Stromal cell of bone marrow (primary cell): ENCODE measurements at places on chromosomes 6 and 20.

GRCh38 chr20:45010399-45010828 is 44.1 kb downstream of the STK4 start:
- DNase-seq: no peak

DNA sequence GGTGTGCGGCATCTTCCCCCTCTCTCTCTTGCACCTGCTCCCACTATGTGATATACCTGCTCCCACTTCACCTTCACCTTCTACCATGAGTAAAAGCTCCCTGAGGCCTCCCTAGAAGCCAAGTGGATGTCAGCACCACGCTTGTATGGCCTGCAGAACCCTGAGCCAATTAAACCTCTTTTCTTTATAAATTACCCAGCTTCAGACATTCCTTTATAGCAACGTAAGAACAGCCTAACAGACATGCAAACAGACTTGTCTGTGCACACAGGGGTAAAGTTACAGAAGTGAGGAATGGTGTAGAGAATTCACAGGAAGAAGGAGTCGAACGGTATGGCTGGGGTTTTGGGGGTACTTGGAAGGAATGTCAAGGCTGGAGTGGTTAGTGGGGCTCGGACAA is 14.8 kb upstream of the TGM2 start:
- DNase-seq: no peak

- DNase-seq: no peak
These were observed 2.0 kb upstream of the FOXC1 start for GRCh38 chr6:1607516-1608221.

- DNase-seq: no peak
These were observed 3.6 kb upstream of the HSPA12B start for GRCh38 chr20:3728876-3729275.

DNA sequence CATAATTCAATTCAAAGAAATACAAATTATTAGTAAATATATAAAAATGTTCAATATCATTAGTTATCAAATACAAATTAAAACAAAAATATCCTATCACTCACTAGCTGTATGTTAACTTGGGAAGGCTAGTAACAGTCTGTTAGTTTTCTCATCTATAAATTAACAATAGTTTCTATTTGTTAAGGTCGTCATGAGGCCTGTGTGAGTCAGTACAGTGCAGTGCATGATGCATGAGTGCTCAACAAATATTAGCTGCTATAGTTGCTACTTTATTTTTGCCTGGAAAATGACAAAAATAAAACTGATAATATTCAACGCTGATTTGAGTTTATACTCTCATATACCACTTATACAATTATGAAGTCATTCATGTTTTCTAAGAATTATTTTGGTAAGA is 401.6 kb upstream of the RUNX2 start:
- no peak for DNase-seq
